ENCODE measurements at places on chromosomes 4 and X.
A peak's percentile ranks its signal among the peaks of the same experiment; 100 is the strongest.

- no peak for DNase-seq
Measured at GRCh38 chr4:158519226-158519625, 2.5 kb upstream of the RXFP1 start.

DNA sequence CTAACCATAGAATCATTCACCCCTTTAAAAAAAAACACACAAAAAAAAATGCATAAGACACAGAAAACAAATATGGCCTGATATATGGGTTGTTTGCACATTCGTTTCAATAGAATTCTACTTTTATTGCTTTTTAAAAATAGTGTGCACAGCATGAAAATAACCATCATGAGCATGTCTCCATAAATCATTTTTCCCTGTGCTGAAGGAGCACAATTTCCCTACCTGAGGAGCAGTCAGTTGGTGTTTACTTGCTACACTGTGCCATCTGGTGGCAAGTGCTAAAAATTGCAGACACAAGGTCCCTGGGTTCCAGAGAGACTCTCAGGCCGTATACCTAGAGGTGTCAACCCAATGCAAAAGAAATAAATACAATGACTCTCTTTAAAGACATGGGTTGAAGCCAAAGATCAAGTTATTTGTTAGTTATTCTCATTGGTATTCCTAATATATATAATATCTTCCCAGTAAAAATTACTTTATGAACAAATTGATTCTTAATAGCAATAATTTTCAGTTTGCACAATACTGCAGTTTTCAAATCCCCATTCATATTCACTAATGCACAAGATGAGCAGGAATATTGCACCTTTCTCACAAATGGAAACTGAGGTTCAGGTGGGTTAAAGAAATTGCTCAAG is 551.4 kb downstream of the IQCM start:
- peak; percentile 1 for DNase-seq

DNA sequence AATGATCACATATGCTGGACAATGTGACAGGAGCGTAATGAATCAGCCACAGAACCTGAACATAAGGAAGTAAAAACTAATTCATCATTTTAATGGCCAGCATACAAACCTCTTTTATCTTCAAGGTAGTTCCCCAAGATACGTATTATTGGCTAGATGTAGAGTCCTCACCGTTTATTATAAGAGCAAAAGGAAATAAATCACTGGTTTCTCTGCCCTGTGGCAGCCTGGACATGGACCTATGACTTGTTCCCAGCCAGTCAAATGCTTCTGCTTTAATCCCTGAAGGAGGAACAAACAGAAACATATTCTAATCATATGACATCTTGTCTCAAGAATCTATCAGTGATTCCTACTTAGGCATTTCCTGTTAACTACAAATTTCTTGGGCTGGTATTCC is 86.8 kb upstream of the FAM241A start:
- DNase-seq, result no peak

DNA sequence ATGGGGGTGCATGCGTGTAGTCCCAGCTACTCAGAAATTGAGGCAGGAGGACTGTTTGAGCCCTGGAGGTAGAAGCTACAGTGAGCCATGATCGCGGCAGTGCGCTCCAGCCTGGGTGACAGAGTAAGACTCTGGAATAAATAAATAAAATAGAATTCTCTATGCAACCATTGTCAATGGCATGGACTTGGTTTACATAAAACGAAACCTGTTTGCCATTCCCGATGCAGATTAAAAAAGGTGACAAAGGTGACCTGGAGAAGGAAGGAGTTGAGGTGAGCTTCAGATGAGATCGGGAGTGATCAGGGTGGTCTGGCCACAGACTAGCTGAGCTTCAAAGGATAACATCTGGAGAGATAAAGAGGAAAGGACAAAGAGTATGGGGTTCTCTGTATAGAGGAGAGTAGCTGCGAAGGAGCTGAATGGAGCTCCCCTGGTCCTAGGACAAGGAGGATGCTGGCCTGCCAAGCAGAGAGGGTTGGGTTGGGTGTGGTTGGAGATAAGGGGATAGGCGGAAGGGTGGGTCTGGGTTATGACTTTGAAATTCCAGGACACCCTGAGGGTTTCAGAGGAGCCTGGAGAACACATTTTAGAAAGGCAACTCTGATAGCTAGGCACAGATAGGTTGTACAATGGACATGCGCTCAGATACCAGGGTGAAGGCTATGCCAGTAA is 98.6 kb downstream of the RBM47 start:
- DNase-seq, result no peak

DNA sequence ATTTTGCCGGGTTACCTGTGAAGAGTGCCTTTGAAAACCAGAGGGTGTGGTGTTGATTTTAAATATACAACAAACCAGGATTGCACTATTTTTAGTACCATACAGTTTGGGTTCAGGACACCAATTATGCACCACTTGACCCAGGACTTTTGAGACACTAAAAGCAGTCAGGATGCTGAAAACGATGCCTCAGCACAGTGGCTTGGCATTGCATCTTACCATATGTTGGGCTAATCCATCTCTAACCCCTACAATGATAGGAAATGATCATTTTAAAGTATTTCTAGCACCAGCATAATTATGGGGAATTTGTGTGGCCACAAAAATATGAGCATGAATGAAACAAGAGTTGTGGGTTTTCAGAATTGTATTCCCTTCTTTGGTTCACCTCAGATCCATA is 4.1 kb downstream of the IBSP start:
- no peak for DNase-seq

DNA sequence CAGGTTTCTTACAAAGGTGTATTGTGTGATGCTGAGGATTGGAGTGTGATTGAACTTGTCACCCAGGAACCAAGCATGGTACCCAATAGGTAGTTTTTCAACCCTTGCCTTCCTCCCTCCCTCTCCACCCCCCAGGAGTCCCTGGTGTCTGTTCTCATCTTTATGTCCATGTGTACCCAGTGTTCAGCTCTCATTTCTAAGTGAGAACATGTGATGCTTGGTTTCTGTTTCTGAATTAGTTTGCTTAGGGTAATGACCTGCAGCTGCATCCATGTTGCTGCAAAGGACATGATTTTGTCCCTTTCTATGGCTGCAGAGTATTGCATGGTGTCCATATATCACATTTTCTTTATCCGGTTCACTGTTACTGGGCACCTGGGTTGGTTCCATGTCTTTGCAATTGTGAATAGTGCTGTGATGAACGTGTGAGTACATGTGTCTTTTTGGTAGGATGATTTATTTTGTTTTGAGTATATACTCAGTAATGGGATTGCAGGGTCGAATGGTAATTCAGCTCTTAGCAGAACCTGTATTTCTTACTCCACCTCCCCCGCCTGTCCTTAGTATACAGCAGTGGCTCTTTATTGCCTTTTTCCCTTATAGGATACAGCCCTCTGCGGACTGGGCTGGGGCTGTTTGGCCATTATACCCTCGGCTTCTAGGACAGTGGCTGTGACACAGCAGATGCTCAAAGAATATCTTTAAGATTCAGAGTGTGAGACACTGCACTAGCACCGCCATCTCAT is 145.4 kb downstream of the PTTG2 start:
- DNase-seq, result no peak

GRCh38 chr4:19025031-19025430 is 1003.5 kb upstream of the LCORL start:
- no peak for DNase-seq

GRCh38 chrX:106302304-106302703 is 134.2 kb downstream of the PWWP3B start:
- DNase-seq, result no peak

- no peak for DNase-seq
Measured at GRCh38 chr4:81903212-81903611, 431.5 kb upstream of the RASGEF1B start.

- no peak for DNase-seq
Measured at GRCh38 chr4:14883166-14883565, 119.1 kb upstream of the CPEB2 start.

DNA sequence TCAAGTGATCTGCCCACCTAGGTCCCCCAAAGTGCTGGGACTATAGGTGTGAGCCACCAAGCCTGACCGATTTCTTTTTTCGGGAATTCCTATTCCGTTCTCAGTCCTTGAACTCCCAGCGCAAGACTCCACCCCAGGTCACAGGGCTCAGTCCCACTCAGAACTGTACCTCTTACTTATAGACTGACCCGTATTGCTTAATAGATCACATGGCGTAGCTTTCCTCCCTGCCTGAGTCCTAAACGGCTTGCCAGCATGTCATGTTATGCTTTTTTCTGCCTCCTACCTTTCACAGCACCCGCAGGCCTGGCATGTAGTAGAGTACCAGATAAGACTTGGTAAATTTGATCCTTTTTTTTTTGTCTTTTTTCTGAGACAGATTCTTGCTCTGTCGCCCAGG is 22.4 kb downstream of the SAT1 start:
- DNase-seq, result no peak

GRCh38 chr4:55030589-55030988 is 94.8 kb downstream of the KDR start:
- DNase-seq, result no peak

DNA sequence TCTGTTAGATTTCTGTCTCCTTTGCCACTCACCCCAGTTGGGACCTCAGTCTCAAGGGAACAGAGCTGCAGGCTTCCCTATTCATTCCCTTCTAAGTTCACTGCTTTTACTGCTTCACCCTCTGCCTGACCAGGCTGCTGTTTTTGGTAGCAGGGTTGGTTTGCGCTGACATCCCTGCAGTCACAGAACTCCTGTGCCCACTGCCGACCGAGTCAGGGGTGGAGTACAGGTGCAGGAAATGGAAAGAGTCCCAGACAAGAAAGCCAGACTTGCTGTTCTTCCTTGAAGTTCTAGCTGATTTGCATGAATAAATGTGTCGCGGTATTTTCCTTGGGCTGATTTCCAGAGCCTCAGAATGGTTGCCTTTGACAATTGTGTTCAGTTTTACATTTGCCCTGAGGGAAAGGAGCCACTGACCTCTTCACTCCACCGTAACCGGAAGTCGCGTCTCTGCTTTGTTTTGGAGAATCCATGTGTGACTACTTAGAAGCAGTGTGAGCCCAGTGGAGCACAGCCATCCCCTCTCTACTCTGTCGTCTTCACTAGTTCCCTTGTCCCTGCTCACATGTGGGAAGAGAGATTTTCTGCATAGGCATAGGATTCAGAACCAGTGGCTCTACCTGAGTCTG is 84.8 kb downstream of the TNIP2 start:
- no peak for DNase-seq

- DNase-seq, result no peak
Measured at GRCh38 chr4:85591406-85592098, 116.6 kb downstream of the ARHGAP24 start.

- no peak for DNase-seq
Measured at GRCh38 chr4:184756399-184756798, 22.5 kb upstream of the CENPU start.

GRCh38 chr4:5259471-5259870 is 208.2 kb downstream of the STK32B start:
- no peak for DNase-seq

GRCh38 chr4:147019091-147019490 is 73.4 kb upstream of the TTC29 start:
- peak; percentile 30 for DNase-seq

GRCh38 chrX:150536455-150537116 is 31.8 kb upstream of the MTM1 start:
- no peak for DNase-seq

- no peak for DNase-seq
Measured at GRCh38 chrX:149950681-149951080, 12.4 kb upstream of the EOLA2 start.

DNA sequence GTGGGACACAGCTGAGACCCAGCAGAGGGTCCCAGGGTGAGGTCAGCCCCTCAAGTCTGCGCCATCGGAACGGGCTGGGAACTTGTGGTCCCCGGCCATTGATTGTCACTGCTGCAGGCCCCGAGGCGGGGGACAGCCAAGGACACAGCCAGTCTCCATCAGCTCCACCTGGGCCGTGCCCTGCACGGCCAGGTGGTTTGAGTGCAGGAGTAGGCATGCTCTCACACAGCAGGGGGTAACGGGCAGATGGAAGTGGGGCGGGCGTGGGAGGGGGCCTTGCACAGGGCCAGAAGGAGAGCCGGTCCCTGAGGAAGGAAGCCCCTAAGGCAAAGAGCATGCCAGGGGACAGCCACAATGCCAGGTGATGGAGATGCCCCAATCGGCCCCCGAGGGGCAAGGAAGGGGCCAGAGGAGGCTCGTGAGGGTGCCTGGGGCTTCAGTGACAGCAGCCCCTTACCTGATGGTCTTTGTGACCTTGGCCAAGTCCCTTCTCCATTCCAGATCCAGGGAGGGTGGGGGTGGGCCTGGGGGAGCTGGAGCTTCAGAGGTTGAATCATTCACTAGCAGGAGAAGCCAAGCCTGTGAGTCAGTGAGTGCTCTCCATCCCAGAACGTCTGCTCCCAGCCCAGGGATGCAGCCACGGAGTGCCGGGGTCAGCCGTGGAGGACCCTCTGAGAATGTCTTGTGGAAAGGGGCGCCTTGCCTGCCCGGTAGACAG is 2.3 kb downstream of the ATP2B3 start:
- DNase-seq, result no peak

- no peak for DNase-seq
Measured at GRCh38 chrX:26557691-26558321, 341.8 kb downstream of the MAGEB5 start.

DNA sequence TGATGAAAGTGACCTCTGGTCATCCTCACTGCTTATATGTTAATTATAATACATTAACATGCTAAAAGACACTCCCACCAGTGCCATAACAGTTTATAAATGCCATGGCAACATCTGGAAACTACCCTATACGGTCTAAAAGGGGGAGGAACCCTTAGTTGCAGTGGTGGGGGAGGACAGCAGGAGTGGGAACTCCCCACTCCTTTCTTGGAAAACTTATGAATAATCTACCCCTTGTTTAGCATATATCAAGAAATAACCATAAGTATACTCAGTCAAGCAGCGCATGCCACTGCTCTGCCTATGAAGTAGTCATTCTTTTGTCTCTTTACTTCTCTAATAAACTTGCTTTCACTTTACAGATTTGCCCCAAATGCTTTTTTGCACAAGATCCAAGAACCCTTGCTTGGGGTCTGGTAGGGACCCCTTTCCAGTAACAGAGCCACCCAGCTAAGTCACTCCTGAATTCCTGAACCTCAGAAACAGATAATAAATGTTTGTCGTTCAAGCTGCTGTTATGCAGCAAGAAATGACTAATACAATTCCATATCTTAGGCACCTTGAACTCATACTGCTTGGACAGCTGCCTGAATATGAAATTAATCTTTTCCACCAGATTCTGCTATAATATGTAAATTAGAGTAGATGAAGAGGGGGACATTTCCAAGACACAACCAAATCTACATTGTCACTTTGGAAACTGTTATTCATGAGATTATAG is 14.4 kb upstream of the REPS2 start:
- DNase-seq, result no peak

DNA sequence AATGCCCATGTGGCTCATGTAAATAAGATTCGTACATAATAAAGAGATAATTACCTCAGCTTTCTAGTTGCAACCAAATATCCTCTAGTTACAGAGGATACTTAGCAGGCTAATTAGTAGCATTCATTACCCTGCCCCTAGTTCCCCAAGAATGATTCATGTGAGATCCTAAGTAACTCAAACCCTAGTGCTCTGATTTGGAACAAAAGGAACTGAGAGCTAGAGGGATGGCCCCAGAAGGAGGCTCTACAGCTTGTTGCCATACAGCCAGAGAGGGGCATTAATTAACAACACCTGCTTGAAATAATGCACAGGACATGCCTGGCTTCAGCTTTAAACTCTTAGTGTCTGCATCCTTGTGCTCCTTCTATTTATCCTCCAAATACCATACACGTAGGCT is 32.6 kb upstream of the CBR4 start:
- no peak for DNase-seq

Data from occipital lobe (tissue), 3 donors.